ENCODE measurements at places on chromosomes 16 and 17.

DNA sequence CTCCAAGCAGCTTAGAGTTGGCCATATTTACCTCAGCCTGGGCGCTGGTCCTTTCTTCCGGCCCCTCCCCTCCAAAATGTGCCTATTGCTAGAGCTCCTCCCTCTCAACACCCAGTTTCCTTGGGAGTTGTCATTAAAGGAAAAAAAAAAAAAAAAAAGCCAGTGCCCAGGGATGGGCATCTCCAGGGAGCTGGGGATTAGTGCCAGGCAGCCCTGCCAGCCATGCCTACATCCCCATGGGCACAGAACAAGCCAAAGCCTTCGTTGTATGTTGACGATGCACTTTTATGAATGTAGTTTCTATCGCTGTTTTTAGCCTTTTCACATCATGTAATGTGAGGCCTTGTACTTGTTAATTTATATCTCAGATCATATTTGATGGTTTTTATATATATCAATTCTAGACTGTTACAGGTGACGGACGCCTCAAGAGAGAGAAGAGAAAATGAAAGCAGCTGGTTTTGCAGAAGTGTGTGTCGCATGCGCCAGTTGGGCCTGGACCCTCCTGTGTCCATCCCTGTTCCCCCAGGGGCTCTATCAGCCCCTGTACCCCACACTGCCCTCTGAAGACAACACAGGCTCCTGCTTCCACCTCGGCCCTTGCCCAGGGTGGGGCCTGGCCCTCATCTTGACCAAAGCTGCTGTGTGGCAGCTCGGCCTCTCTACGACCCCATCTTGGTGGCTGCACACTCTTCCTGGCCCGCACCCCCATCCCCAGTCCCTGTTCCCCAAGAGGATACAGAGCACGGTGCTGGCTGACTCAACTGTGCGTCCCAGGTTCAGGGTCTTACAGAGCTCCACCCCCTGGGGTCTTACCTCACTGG is 4.8 kb downstream of the LIMD2 start:
- DNase-seq = no peak

- DNase-seq = no peak
Observed at GRCh38 chr17:58517378-58517927, 3.0 kb upstream of the MTMR4 start.

GRCh38 chr17:82287868-82288801 is 14.6 kb upstream of the CSNK1D start:
- no peak for DNase-seq

GRCh38 chr17:77391668-77392375 is 251.1 kb downstream of the SEC14L1 start:
- peak; percentile 67 for DNase-seq

DNA sequence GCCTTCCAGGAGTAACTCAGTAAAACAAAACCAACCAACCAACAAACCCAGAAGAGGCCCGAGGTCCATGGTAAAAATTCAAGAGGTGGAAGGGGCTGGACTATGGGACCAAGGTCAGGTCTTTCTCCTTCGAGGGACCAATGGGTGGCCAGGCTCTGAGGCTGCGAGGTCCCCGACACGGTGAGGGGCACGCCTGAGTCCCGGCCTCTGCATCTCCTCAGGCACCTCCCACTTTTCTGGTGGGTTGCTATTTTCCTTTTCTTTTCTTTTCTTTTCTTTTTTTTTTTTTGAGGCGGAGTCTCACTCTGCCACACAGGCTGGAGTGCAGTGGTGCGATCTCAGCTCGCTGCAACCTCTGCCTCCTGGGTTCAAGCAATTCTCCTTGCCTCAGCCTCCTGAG is 18.0 kb downstream of the CD7 start:
- DNase-seq = peak; percentile 55

GRCh38 chr17:76200354-76200753 is 39.9 kb downstream of the RNF157 start:
- DNase-seq = no peak

Measured in activated CD4-positive, alpha-beta T cell treated with anti-CD3 and anti-CD28 coated beads, Interleukin-2, amount 10 ng/mL, durations not matched to agents 7 days and 5 days (primary cell).